ENCODE measurements at places on chromosomes 16 and 17.

DNA sequence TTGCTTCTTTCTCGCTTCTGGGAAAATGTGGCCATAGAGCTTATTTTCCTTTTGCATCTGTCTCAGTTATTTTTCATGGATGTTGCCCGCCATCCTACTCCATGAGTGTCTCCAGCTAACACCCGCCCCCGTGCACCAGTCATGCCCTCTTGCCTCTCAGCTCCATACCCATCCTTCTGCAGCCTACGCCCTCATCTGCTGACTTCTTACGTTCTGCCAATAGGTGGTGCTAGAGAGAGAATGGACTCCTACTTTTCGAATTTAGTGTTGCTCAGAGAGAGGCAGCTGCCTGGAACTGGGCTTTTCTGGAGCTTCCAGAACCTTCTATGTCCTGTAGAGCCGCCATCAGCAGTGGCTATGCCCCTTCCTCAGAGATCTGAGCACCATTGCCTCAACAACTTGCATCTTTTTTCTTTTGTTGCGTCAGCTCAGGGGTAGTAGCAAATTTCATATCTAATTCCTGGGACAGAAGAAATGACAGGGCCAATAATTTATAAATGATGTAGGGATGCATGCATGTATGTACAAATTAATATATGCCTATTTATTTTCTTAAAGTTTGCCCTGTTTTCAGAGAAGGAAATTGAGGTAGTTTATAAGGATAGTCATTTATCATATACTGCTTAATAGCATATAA lies 119.7 kb upstream of the MYOCD start:
- no peak for DNase-seq

GRCh38 chr16:64109241-64109640 lies 1012.6 kb downstream of the CDH11 start:
- no peak for DNase-seq

GRCh38 chr17:82781894-82782274 lies 30.0 kb downstream of the TBCD start:
- DNase-seq = no peak

GRCh38 chr17:70208080-70208794 lies 38.9 kb downstream of the KCNJ2 start:
- no peak for DNase-seq

GRCh38 chr16:77359065-77359502 lies 75.8 kb downstream of the ADAMTS18 start:
- no peak for DNase-seq

- no peak for DNase-seq
Observed at GRCh38 chr16:1348926-1349325, 2.8 kb downstream of the TSR3 start.

GRCh38 chr16:85316321-85316919 lies 204.1 kb upstream of the CIBAR2 start:
- DNase-seq = peak; percentile 36

DNA sequence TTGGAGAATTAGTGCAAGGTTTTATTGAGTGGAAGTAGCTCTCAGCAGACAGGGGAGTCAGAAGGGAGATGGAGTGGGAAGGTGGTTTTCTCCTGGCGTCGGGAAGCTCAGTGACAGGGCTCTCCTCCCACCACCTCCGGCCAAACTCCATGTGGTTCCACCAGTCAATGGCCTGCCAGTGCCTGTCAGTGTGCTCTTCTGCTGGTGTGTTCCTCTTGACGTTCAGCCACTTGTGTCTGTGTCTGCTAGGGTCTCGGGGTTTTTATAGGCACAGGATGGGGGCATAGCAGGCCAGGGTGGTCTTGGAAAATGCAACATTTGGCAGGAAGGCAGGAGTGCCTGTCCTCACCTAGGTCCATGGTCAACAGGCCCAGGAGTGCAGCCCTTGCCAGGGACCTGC lies 506.7 kb upstream of the KIF2B start:
- DNase-seq = no peak

- no peak for DNase-seq
Observed at GRCh38 chr17:48478224-48479013, 48.4 kb upstream of the SKAP1 start.

GRCh38 chr16:83420206-83420760 lies 387.5 kb upstream of the HSBP1 start:
- DNase-seq = no peak

DNA sequence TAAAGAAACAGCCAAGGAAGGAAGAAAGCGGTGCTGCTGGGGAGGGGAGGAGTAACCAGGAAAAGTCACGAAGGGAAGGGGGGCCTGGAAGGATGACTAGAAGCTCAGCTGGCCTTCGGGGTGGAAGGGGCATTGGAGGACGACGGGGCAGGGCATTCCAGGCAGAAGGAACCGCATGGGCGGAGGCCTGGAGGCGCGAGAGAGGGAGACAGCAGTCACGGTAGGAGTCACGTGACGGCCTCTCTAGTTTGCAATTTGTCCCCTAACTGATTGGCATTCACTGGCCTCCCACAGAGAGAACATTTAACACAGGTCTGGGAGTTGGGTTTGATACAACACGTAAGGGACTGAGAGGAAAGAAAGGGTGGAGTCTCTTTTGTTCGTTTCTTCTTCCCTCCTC lies 63.9 kb downstream of the RTN4RL1 start:
- DNase-seq = no peak

DNA sequence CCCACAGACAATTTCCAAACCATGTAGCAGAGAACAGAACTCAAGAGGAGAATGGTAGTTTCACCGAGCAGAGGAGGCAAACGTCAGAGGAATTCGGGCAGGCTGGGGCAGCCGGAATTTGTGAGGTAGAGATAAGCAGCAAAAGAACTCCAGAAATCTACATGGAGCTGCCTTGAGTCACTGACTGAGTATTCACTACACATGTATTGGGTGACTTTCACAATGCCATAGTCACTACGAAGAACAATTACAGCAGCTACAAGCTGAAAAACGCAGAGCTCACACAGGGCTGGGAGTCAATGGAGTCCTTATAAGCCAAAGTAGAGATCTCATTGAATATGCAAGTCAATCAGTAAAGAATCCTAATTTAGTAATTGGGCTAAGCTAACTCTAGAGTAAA lies 13.4 kb downstream of the CMC2 start:
- no peak for DNase-seq

DNA sequence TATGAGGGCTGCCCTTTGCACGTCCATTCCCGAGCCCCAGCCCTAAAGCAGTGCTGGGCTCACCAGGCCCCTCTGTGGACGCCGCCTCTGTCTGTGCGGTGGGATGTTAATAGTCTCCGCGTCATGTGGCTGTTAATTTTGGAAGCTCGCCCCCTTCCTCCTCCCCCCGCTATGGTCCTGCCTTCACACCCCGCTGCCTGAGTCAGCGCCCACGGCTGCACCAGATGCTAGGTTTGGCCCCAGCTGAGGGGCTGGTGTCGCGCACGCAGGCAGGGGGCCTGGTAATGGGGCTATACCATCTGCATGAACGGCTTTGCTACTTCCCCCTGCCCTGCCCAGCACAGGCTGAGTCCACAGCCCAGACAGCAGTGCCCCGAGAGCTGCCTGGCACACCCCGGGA lies 4.1 kb upstream of the SSTR5 start:
- DNase-seq = no peak

- DNase-seq = no peak
Observed at GRCh38 chr17:55166506-55166905, 98.3 kb upstream of the HLF start.

GRCh38 chr16:52141871-52142270 lies 405.1 kb downstream of the TOX3 start:
- no peak for DNase-seq

- no peak for DNase-seq
Observed at GRCh38 chr16:85387731-85388295, 225.3 kb upstream of the GSE1 start.

DNA sequence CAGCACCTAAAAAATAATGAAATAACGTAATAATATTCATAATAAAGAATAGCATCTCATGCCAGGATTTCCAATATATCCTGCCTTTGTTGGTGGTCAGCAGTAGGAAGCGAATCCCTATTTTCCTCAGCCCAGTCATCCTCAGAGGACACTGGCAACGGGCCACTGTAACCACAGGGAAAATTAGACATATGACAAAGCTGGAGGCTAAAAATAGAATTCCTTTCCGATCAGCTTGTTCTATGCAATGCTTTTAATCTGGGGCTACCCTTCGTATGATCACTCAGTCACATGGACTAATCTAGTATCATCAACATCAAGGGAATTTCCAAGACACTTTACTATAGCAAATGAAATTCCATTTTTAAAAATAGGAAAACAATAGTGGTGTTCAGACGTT lies 246.9 kb upstream of the KCNJ16 start:
- no peak for DNase-seq

DNA sequence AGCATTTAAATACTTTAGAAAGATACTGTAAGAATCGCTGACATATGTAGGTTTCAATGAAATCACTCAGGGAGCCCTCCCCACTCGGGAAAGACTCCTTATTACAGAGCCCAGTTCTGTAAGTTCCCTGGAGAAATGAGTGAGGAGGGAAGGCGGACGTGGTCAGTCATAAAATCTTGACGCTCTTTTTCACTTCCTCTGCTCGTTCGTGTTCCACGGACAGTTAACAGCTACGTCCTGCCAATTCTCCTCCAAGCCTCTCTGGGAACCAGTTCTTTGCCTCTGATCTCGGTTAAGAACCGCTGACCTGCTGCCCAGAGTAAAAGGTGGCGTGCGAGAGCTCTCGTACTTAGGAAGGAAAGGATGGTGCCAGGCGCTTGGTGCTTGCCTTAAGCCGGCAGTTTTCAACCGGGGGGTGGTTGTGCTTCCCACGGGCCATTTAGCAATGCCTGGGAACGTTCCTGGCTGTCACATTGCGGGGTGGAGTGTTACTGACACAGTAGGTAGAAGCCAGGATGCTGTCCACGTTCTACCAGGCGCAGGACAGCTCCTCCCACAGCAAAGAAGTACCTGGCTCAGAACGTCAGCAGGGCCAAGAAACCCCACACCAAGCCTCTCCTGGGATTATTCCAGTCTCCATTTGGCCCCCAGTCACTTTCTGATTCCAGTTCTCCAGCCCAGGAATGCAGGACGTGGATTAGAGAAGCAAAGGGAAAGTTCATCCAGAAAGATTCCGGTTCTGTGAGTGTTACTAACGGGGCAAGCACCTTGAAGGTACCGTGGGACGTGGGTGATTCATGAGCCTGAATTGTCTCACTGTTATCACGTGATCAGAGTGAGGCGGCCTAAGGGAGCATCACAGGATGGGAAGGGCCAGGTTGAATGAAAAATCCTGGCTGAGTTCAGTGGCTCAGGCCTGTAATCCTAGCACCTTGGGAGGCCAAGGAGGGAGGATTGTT lies 87.7 kb downstream of the MRM3 start:
- no peak for DNase-seq

DNA sequence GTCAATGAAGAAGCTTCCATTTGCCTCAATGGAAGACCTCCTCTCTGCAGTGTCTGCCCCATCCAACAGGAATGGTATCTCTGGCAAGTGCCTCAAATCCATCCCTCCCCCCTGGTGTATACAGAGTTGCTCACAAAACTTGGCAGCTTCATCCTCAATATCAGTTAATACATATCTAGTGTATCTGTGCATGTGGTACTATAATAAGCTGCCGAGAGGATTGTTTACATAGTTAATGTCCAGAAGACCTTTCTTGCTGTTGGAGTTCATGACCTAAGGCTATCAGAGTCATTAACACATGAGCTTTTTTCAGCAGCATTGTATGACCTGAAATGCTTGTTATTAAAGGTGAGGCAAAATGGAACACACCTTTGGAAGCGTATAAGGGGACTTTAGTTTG lies 14.0 kb upstream of the RASL10B start:
- no peak for DNase-seq

DNA sequence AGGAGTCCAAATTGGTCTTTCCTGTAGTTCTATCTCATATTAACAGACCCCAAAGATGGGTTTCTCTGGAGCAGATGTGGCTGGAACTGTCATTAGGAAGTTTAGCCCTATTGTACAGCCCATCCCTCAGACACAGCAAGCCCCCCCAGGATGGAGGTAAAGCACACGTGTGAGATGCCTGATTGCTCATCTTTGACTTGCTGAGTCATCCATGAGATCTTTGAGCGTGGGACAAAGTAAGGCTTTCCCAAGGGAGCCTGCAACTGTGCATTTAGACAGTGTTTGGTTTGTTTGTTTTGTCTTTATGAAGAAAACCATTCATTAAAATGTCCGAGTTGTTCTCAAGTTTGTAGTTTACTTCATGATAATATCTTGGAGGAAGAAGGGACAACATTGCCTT lies 145.3 kb upstream of the CDH13 start:
- no peak for DNase-seq

DNA sequence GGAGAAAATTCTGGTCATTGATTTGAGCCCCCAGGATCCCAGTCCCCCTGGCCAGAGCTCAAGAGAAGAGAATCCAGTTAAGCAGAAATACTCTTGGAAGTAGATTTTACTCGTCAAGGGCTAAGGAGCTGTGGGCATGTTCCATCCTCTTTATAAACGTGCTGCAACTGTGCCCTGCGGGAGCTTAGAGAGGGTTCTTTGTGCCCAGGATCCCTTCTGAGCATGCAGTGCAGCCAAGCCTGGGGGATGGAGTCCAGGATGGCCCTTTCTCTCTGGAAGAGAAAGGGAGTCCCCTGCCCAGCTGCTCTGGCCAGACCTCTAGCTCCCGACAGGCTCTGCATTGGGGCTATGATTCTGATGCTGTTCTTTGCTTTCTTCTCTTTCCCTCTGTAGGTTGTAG lies 9.5 kb upstream of the LGALS9 start:
- no peak for DNase-seq

DNA sequence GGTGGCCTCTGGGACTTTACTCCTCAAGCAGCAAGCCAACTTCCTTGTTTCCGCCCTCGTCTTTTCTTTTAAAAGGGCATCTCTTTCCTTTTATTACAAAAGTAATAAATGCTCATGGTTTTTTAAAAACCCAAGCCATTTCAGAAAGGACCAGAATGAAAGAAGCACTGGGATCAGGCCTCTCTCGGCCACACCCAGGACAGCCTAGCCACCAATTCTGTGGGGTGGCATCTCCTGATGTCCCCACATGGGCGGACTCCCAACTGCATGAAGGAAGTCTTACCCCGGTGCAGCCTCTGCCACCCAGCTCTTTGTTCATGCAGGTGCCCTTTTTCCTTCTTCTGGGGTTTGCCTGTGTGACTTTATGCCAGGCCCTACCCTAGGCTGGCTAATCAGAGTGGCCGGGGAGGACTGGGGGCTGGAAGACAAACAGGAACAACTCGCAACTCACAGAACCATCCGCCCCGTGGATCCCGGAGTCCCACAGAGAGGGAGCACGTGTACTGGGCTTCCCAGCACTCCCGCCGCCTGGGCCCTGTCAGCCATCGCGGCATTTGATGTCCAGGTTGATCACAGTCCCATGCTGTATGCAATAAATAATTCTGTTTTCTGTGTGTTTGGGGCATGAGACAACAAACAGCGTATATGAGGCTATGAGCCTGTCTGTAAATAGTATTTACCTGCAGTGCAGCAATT lies 2.6 kb upstream of the RASD1 start:
- DNase-seq = no peak

- no peak for DNase-seq
Observed at GRCh38 chr16:78624366-78624765, 524.9 kb downstream of the WWOX start.

- no peak for DNase-seq
Observed at GRCh38 chr16:16057102-16057501, 107.7 kb downstream of the ABCC1 start.
